ENCODE measurements at places on chromosomes 3 and 15.

DNA sequence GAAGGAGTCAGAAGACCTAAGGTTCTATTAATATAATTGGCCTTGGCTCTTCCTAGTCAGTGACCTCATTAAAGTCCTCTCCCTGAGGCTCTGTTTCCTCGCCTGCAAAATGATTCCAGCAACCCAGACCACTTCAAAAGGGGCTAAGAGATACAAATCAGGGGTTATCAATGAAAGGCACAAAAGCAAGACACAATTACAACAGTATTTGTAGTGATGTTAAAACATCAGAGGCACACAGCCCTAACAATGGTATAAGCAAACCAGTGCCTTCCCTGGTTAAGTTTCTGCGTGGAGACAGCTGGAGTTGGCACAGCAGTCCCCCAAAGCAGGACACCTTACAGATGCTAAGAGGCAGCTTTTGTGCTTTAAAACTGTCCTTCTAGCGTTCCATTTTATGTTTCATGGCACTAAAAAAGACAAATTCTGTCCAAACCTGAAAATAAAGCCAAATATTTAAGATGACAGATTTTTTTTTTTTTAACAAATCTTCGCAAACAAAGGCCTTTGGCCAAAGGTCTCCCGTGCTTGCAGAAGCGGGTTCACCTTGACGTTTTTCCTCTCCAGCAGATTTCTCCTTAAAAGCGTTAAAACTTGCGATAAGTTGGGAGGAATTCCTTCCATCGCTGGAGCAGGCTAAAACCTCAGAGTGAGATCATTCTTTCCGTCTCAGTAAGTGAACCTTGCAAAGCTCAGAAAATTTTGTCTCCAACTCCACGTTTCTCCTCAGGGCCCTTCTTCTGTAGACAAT is 999 bp downstream of the ZNF280D start:
- DNase-seq = peak; percentile 40

DNA sequence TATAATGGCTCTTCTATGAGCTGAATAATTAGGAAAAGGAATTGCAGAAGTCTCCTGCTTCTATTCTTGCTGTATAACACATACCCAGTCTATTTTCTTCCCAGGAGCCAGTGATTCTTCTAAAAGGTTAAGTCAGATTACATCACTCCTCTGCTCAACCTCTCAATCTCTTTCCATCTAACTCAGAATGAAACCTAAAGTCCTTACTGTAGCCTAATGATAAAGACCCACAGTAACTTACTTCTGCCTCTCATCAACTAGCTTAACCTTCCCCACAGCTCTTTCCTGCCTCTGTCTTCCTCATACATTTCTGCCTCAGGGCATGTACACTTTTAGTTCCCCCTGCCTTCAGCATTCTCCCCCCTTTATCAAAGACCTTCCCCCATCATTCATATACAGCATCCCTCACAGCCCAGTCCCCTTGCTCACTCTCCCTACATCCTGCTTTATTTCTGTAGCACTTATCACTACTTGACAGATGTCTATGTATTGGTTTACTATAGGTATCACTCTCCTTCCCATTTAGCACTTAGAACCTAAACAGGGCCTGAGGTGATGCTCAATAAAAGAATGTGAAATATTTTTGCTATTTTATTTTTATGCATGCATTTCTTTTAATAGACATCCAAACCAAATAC is 28.5 kb upstream of the CMTM6 start:
- DNase-seq = no peak

DNA sequence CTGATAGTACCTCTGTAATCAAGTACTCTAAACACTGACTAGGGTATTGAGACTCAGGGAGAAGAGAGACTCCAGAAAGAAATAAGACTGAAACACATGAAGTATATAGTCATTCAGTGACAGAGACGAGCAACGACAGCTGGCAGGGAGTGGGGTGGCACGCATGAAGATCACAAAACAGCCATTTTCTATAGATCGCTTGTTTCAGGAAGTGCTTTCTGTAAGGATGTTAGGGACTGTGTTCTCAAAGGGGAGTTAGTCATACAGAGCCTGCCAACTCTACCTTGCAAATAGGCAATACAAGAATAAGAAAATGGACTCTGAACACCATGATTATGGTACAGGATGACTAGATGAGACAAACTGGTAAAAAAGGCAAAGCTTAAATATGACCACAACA is 139.5 kb downstream of the TBL1XR1 start:
- DNase-seq = no peak

GRCh38 chr15:92323525-92323924 is 70.2 kb upstream of the ST8SIA2 start:
- no peak for DNase-seq

DNA sequence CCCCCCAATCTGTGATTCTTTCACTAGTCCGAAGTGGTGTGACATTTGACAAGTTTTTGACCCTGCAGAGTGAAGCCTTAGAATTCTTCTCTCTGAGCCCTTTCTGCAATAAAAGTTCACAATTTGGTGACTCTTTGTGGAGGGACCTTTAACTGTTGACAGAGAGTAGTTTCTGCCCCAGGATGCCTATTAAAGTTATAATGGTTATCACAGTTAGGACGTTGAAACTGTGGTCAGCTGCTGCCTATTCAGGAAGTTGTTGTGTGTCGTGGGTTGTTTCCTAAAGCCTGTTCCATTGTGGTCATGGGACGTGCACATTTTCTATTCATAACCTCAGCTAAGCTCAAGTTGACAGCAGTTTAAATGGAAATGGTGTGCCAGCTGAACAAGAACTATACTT is 274.5 kb downstream of the NEK10 start:
- DNase-seq = no peak

- DNase-seq = peak; percentile 35
Observed at GRCh38 chr3:127961963-127962362, 46.9 kb downstream of the KBTBD12 start.

DNA sequence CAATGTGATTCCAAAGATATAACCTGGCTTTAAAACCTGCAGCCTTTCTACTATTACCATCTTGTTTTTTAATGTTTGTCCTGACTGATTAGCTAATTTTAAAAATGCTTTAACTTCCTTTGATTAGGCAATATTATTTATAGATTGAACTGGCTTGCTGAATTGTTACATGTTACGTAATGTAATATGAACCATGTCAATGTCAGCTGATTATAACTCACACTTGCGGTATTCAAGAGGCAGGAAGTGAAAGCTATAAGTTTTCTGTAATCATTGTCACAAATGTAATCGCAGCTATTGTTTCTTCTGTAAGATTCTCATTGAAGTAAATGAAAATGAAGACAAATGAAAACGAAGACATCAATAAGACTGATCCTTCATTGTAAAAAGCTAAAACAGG is 146.8 kb downstream of the ROBO2 start:
- DNase-seq = no peak

DNA sequence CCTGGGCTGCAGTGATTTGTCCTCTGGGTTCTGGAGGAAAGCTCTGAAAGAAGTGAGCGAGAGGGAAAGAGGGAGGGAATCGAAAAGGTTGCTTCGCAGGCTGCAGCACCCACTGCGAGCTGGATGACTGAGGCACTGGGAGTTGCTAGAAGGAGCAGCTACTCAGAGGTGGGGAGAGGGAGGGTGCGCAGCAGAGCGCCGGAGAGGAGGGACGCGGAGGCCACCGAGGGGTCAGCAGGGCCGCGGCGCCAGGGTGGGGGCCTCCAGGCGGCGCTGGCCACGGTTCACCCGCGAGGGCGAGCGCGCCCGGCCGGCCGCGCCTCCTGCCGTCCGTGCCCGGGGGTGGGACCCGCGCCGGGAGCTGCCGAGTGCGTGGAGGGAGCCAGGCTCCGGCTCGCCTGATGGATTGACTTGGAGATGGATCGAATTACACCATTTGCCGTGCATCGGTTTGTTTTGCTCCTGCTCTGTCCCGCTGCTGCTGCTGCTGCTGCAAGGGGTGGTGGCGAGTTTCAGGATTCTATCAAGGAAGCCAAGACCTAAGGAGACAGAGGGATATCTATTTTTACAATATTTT is at the start of gene SEMA6D:
TSS of gene SEMA6D (plus strand) at position 470 of the 577 bp plus-strand sequence. CDS start 42,294 bp downstream, outside the sequence.
- peak; percentile 68 for DNase-seq

DNA sequence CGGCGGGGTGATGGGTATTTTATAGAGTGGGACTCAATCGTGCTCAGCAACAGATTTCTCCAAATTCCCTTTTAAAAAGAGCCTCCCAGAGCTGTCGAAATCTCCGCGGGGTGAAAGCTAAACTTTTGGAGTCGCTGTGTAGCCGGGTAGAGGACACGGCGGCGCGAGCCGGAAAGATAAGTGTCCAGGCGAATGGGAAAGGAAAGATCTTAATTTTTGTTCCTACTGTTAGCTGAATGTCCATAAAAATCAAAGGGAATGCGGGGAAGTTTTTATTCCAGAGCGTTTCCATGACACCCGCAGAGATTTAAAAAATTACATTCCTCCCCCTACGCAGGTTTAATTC is 9.1 kb downstream of the EOMES start:
- DNase-seq = no peak
